ENCODE measurements at places on chromosomes 7 and 10.
A peak's percentile ranks its signal among the peaks of the same experiment; 100 is the strongest.

DNA sequence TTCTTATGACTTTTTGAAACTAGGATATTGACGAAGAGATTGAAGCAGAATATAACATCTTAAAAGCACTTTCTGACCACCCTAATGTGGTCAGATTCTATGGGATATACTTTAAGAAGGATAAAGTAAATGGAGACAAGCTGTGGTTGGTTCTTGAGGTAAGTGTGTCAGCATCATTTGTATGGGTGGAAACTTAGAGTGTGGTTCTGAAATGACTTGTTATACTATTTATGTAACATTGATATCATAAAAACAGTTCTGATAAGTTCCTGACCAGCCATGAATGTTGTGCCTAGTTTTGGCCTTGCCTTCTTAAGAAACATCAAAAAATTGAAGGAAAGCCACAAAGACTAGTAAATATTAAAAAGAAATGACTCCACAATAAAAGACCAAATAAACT, 20.8 kb downstream of the MYO3A start:
- no peak for DNase-seq

DNA sequence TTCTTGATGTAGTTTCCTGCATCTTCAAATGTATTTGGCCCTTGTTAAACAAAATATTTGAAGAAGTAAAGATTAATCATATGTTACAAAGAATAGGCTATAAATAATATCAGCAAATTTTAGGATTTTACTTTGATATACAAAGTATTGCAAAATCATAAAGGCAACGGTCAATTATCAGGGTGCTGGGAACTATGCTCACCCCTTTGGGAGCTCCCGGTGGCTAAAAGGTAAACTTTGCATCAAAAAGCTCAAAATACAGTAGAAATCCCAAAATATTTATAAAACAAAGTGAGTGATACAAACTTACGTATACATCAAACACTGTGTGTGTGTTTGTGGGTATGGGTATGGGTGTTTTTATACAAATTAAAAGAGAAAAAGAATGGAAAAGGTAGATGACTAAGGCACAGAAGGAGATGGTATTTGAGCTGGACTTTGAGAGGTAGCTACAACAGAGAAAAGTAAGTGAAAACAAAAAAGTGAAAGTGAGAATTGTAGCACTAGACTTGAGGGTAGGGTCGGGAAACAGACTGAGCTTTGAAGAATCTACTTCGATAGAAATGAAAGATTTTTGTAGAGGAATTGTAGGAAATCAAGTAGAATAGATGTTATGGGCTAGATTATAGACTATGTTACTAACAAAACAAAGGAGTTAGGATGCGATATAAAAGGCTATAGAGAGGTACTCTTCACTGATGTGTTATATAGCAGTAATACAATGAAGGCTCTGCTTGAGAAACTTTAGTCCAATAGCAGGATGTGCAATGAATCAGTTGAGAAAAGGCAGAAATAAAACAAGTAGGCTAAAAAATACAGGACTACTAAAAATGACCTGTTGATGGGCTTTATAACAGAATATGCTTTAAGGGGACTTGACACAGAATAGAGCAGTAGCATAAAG, 52.8 kb downstream of the GNAT3 start:
- DNase-seq: no peak

- no peak for DNase-seq
Measured at GRCh38 chr10:62326176-62326575, 48.0 kb upstream of the ZNF365 start.

GRCh38 chr7:18820981-18821380, 296.5 kb downstream of the TWIST1 start:
- DNase-seq: no peak

DNA sequence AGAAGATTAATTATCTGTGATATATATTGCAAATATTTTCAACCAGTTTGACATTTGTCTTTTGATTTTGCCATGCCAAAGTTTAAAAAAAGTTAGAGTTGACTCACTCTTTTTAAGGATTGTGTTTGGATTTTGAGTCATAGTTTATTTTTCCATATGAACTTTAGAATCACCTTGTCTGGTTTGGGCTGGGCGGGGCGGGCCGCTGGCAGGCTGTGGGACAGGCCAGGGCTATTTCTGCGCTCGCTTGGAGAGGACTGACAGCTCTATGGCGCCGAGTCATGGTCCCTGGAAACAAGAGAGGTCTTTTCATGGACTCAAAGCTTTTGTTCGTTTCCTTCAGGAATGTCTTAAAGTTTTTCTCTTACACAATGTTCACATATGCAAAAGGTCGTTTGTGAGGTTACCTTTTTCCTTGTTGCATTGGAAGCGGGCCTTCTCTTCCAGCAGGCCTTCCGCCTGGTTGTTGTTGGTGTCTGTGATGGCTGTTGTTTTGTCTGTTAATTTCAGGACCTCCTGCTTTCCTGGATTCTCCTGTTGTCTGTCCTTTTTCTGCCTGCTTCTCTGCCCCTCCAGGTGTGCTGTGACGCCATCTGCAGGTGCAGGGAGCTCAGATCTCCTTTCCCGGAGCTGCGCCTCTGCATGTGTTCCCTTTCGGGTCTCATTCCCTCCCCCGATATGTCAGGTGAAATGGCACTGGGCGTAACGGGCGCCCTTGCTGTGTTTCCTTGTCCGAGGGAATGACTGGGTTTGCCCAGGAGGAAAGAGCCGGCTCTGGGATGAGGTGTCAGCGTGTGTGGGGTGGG, 53.8 kb downstream of the INPP5A start:
- peak; percentile 68 for DNase-seq

DNA sequence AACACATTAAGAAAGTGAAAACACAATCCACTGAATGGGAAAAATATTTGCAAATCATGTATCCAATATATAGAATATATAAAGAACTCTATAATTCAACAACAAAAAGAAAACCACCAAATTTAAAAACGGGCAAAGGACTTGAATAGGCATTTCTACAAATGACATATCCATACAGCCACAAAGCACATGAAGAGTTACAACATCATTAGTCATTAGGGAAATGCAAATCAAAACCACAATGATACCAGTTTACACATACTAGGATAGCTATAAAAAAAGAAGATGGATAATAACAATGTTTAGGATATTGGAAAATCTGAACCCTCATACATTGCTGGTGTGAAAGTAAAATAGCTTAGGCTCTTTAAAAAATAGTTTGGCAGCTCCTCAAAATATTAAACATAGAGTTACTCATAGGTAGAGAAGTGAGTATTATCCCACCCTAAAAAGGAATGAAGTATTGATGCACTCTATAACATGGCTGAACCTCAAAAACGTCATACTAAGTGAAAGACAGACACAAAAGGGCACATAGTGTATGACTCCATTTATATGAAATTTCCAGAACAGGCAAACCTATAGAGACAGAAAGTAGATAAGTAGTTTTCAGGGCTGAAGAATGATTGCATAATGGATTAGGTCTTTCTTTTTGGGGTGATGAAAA, 4.5 kb downstream of the ZPBP start:
- DNase-seq: no peak

GRCh38 chr7:43915907-43916306, 9.5 kb upstream of the URGCP start:
- DNase-seq: no peak

DNA sequence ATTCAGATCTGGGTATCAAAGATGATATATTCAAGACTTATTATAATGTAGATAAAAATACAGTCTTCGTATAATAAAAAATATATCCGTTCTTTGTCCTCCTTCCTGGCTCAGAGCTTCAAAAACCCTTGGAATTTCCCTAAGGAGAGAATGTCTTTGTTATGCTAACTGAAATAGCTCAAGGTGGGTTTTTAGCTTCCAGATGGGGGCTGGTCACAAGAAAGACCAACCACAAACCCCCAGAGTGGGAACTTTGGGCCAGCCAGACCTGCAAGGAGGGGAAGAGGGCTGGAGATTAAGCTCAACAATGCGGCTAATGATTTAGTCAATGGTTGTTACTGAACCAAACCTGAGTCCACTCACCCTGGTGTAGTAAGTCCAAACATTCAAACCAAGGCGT, 196.4 kb downstream of the SDHAF3 start:
- DNase-seq: peak; percentile 16

- no peak for DNase-seq
Measured at GRCh38 chr10:97608991-97609561, 19.6 kb downstream of the C10orf62 start.

- DNase-seq: no peak
Measured at GRCh38 chr7:98669329-98670000, 52.4 kb downstream of the NPTX2 start.

GRCh38 chr7:28973591-28973990, 15.5 kb upstream of the TRIL start:
- no peak for DNase-seq

- DNase-seq: no peak
Measured at GRCh38 chr10:82914655-82915136, 1039.7 kb downstream of the NRG3 start.

GRCh38 chr10:35375091-35375765, 38.9 kb downstream of the CCNY start:
- no peak for DNase-seq

GRCh38 chr10:72024596-72024995, 60.4 kb downstream of the CHST3 start:
- no peak for DNase-seq

- DNase-seq: no peak
Measured at GRCh38 chr10:3636356-3637181, 148.4 kb downstream of the KLF6 start.
